Fibroblast of villous mesenchyme (primary cell): ENCODE measurements at places on chromosomes 16 and 17. TPM values are rescaled to one million over a fixed set of nuclear protein-coding genes. Genes with fewer than 3 reads are reported as not detected.

The PRR14 gene
- total RNA-seq: 5.2 and 5.6 TPM in 2 replicates

The TMEM100 gene
- under 0.01 and 1.3 TPM in 2 replicates for total RNA-seq

The AOC3 gene
- total RNA-seq: under 0.01 and 0.32 TPM in 2 replicates

The TLCD2 gene
- 3.5 and 3.9 TPM in 2 replicates for total RNA-seq

The MMP2 gene
- total RNA-seq: 448 and 634 TPM in 2 replicates

The PITPNM3 gene
- under 0.01 and 0.64 TPM in 2 replicates for total RNA-seq

The STAT5B gene
- total RNA-seq: 33.5 and 38.4 TPM in 2 replicates

The CNTNAP1 gene
- total RNA-seq: 45.4 and 60.5 TPM in 2 replicates
